ENCODE measurements at places on chromosomes 2 and 18.

- no peak for DNase-seq
Observed at GRCh38 chr2:215746887-215747615, 266.3 kb downstream of the MREG start.

DNA sequence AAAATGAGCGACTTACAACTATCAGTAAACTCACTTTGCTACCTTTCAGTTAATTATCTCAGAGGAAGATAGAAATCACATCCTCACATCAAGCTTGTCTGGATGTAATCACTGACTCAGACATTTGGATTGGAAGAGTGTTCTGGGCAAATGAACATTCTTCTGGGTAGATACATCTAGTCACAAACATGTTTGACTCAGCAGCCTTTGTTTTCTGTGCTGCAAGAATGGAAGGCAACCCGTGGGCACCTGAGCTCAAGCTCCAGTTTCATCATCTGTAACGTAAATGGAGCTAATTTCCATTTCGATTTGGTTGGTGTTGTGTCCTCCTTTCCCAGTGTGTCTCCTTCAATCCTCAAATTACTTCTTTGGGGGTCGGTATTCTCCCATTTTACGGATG lies 58.5 kb downstream of the ACAA2 start:
- no peak for DNase-seq

- DNase-seq, result no peak
Observed at GRCh38 chr2:26243470-26244308, 743 bp downstream of the HADHA start.

- DNase-seq, result no peak
Observed at GRCh38 chr2:106143495-106144215, 50.4 kb downstream of the UXS1 start.
